ENCODE measurements at places on chromosomes 4 and X.

- no peak for DNase-seq
These were observed 2353.5 kb downstream of the ARAP2 start for GRCh38 chr4:33890841-33891240.

DNA sequence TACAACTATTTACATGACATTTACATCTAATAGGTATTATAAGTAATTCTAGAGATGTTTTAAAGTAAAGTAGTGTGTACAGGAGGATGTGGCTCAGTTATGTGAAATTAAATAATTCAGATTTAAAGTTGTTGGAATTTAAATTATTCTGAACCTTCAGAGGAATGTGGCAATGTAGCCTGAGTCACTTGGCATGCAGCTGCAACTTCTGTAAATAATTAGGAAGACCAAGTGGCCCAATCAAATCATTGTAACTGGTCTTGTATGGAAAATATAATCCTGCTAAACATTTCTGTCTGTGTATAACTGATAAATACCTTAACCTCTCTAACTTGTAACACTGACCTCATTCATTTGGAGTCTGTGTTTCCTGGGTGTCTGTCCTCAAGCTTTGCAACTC is 828.9 kb downstream of the GLUD2 start:
- DNase-seq, result peak; percentile 21

DNA sequence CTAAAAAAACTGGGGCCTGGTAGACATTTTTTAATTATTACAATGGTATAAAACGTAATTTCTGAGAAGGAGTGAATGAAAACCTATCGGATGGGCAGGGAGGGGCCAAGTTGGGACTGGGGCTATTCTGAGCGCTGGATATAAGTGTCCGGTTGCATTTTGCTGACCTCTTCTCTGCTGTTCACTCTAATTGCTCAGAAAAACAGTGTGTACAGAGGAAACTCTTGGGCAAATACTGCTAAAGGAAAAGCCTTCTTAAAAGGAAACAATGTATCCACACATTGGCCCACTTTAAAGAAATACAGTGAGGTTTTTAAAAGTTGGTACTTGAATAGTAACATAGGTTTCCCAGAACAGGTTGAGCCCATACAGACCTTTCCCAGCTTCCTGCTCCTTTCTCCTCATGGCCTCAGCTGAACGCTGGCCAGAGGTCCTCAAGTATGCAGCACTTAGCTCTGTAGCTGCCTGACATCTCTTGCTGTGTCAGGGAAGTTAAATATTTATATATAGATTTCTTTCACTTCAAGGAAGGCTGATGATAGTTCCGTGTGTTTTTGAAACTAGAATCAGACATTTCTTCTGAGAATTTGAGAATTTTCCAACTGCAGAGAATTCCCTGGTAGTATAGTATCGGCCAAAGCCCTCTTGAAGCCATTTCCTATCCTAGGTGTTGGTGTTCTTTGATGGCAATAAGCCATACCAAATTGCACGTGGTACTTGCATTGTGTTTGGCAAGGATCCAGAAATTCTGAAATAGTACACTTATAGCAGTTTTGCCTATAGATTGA is 97.1 kb upstream of the SLC4A4 start:
- no peak for DNase-seq

DNA sequence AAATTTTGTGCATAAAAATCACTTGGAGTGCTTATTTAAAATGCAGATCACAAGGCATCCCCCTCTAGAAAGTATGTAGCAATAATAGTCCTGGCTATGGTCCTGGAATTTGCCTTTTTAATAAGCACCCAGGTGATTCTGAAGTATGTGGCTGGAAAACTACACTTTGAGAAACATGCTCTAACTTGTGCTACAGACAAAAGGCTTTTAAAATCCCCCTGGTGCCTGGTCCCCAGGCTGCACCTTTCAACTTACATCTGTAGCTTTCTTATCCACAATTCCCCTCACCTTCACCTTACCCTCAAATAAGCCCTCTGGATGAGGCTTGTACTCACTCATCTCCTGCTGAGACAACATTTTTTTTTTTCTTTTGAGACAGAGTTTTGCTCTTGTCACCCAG is 21.1 kb downstream of the ART3 start:
- DNase-seq, result no peak

DNA sequence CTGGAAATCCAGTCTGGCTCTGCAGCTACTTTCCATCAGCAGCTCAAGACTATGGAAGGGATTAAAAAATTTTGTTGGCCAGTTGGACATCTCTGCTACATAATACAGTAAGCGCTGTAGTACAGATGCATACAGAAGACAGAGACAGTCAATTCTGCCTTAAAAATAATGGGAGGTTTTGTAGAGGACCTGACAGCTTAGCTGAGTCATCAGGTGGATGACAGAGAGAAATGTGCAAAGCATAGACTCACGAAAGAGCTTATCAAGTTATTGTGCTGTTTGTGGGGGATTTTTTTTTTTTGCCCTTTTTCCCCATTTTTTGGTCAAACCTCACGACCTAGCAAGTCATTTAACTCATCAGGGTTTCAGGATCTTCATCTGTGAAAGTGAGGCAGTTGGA is 149.0 kb upstream of the SCML1 start:
- DNase-seq, result no peak

DNA sequence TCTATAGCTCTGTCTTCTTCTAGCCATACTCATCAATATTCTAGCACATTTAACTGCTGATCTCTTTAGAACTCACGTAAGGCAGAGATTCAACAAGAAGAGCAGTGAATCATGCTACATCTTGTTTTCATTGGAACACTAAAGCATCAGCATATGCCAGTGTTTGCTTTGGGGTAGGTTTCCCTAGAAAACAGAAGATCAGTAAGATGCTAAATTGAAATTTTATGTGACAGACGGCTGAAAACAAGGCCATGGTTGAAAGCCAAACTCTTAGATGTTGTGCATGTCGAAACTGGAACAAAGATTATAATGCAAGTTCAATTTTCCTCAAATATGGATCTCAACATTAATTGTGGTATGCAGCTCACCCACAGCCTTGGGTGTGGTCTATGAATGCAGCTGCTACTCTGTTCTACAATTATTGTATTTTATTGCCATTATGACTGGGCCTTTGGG is 107.6 kb downstream of the PDLIM5 start:
- no peak for DNase-seq

DNA sequence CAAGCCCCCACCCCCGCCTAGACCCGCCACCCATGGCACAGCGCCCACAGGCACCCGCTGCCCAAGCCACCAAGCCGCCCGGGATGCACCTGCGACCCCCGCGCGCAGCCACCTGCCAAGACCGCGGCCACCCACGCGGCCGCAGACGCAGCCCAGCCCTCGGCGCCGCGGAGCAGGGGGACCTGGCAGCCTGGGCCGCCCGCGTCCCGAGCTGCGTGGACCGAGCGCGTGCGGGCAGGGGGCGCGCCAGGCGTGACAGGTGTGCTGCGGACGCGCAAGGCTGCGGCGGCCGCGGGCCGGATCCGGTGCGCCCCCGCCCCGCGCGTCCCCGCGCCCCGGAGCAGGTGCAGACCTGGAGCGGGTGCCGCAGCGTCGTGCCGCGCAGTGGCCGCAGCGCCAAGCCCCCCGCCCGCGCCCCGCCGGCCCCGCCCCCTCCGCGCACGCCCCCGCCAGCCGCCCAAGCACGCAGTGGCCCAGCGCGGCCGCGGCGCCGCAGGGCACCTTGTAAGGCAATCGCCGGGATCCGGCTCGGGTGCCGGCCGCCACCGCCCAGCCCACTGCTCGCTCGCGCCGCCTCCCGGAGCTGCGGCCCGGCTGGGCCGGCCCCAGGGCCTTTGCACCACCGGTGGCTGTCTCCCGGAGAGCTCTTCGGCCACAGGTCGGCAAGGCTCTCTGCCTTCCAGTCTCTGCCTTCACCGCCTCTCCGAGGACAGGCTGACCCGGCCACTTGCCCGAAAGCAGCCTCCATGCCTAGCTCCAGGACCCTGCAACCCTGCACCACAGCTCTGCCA is at the start of gene PNCK:
Gene PNCK (minus strand): TSS at position 386 of the 791 bp plus-strand sequence. CDS start 737 bp downstream, outside the sequence.
- DNase-seq, result no peak

- no peak for DNase-seq
These were observed 41.3 kb upstream of the TXK start for GRCh38 chr4:48175328-48175727.

- no peak for DNase-seq
These were observed 197.2 kb upstream of the ZFP42 start for GRCh38 chr4:187798385-187798784.

GRCh38 chrX:152926923-152927322 is 29.1 kb downstream of the ZNF185 start:
- DNase-seq, result no peak

DNA sequence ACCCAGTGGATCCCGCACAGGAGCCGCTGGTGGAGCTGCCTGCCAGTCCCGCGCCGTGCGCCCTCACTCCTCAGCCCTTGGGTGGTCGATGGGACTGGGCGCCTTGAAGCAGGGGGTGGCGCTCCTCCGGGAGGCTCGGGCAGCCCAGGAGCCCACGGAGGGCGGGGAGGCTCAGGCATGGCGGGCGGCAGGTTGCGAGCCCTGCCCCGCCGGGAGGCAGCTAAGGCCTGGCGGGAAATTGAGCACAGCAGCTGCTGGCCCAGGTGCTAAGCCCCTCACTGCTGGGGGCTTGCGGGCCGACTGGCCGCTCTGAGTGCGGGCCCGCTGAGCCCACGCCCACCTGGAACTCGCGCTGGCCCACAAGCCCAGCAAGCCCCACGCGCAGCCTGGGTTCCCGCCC is 127.1 kb upstream of the TMEM164 start:
- DNase-seq, result no peak

DNA sequence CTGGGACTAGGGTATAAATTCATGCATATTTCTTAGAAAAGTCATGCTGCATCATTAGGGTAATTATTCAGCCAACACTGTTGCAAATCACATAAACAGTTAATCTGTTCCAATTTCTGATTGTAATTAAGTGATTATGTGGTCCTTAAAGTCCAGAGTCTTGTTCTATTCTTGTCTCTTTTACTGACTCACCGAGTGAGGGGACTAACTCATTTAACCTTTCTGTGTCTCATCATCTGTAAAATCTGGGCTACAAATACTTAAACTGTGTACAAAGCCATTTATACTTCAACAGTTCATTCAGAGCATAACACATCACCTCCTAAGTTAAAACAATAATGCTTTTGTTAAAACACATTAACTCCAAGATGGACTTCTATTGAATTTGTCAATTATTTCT is 65.4 kb upstream of the KLHL13 start:
- no peak for DNase-seq

GRCh38 chr4:66855956-66856355 is 689.3 kb downstream of the CENPC start:
- DNase-seq, result no peak

GRCh38 chr4:56863441-56864139 is 42.1 kb upstream of the SPINK2 start:
- DNase-seq, result no peak

DNA sequence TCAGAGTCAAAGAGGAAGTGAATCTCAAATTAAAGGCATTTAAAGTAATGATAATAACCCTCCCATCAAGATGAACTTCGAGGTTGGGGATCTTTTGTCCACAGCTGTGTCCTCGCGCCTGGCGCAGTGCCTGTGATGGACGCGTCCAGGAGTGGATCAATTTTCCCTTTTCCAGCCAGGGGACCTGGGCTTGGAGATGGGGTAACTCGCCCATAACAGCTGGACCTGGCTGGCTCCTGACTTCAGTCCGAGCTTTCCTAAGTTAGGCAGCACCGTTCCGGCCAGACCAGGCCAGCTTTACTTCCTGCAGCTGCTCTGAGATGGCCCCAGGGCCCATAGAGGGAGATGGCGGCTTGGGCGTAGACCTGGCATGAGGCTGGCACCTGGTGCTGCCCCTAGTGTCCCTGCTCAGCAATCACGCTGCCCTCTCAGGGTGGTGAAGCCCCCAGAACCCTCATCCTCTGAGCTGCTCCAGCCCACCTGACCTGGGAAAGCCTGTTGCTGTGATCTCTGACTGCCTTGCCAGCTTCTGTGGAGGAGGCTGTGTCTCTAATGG is 23.9 kb downstream of the ADRA2C start:
- DNase-seq, result no peak

DNA sequence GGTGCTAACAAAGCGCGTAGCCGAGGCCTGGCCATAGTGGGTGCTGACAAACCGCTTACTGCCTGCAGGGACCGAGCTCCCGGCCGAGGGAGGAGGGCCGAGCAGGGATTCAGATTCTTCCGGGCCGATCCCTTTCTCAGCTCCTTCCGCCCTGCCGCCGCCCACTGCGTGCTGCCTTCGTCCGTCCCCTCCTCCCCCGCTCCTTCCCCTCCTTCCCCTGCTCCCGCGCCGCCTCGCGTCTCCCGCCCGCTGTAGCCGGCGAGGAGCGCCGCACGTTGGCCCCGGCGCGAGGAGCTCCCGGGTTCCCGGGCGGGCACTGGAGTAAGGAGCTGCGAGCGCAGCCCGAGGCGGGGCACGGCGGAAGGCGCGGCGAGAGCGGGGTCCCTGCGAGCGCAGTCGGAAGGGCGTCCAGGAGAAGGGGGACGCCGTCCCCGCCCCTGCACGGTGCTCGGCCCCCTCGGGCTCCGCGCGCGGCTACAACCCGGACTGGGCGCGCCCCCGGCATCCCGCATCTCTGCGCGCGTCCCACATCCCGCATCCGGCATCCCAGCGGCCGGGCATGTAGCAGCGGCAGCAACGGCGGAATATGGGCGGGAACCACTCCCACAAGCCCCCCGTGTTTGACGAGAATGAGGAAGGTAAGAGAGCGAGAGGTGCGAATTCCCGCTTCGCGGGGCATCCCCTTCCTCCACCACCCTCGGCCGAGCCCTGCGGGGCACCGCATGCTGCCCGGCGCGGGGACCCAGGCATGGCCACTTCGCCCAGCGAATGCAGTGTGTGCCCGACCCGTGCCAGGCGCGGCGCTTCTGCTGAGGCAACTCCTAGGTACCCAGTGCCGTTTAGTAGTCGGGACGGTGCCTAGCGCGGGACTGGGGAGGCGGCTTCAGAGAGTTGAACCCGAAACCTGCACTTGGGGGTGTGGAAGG is at the start of gene STK32B:
Gene STK32B (plus strand): TSS at position 203 of the 926 bp plus-strand sequence.
- DNase-seq, result peak; percentile 40

GRCh38 chr4:8131210-8131609 is 27.4 kb downstream of the ABLIM2 start:
- DNase-seq, result no peak

DNA sequence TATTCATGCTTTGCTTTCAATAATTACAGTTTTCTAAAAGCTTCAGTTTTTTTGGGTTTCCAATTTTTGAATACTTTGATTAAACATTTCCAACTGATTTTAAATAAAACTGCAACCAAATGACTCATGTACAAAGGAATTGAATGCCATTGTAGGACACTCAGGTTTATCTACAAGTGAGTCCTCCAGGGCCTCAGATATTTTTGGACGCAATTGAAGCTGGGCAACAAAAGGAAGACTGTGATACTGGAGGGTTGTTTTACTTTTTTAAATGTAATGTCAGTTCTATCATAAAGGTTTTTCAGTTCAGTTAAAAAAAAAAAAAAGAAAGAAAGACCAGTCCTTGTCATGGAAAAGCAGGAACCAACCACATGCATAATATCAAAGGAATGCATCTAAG is 64.2 kb downstream of the MAGEA10 start:
- no peak for DNase-seq

GRCh38 chr4:34148322-34148908 is 2095.9 kb downstream of the ARAP2 start:
- no peak for DNase-seq

DNA sequence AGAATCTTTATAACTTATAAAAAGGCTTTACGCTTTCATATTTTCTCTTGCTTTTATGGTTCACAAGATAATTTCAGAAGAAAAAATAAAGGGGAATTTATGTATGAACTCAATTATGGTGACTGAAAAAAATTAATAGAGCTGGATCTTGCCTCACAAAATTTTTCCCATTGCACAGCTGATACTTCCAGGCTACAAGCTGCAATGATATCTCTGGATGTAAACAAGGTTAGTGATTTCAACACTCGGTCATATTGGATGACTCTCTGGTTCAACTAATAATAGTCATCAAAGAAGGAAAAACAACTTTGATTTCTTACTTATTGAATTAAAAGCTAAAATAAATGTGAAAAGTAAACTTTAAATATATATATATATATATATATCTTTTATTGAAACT is 868.0 kb downstream of the FAT4 start:
- no peak for DNase-seq
